Activated naive CD4-positive, alpha-beta T cell (primary cell): ENCODE measurements at places on chromosomes 12 and 14.

DNA sequence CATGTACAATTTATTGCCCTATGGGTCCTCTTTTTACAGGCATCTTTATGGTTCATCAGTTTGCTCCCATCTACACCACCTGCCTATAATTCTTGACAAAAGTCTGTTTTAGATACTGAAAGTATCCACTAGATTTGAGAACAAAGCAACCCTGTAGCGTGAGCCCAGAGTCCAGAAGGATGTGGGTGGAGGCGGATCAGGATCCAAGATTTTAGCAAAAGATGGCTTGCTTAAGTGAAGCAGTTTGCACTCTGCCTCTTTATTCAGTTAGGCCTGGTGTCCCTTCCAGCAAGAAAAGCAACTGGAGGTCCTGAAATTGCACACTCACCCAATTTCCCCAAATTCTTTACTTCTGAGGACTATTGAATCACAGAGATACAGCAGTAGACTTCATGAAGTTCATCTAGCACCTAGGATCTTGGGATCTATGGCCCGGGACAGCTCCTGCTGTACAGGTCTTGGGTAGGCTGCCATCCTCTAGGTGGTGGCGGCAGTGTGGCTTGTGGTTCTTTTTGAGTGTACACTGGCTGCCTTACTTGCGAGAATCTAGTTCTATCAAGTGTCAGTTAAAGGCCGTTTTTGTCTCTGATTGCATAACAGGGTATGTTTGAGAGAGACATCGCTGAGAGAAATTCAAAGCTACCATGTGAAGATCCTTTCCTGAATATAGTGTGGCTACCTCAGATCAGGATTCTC lies 873.2 kb downstream of the NRXN3 start:
- no peak for DNase-seq

DNA sequence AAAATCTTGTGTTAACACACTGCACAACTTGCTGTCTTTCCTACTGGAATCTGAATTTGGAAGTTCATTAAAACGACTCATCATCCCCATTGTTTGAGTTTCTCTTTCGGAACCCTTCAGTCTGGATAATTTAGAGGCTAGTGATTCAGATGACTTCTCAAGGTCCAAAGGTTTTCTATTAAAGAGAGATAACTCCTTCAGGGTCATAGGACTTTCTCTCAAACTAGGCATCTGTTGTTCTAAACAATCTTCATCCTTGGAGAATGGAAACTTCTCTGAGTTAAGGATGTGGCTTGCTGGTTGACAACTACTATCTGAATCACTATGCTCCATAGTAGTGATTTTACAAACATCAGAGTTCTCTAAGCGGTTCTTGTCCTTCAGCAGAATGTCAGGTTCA lies 4.4 kb downstream of the MLH3 start:
- DNase-seq, result no peak

GRCh38 chr12:12398026-12398859 lies 41.4 kb downstream of the BORCS5 start:
- no peak for DNase-seq

GRCh38 chr14:64732536-64733120 lies 28.4 kb downstream of the PLEKHG3 start:
- no peak for DNase-seq

DNA sequence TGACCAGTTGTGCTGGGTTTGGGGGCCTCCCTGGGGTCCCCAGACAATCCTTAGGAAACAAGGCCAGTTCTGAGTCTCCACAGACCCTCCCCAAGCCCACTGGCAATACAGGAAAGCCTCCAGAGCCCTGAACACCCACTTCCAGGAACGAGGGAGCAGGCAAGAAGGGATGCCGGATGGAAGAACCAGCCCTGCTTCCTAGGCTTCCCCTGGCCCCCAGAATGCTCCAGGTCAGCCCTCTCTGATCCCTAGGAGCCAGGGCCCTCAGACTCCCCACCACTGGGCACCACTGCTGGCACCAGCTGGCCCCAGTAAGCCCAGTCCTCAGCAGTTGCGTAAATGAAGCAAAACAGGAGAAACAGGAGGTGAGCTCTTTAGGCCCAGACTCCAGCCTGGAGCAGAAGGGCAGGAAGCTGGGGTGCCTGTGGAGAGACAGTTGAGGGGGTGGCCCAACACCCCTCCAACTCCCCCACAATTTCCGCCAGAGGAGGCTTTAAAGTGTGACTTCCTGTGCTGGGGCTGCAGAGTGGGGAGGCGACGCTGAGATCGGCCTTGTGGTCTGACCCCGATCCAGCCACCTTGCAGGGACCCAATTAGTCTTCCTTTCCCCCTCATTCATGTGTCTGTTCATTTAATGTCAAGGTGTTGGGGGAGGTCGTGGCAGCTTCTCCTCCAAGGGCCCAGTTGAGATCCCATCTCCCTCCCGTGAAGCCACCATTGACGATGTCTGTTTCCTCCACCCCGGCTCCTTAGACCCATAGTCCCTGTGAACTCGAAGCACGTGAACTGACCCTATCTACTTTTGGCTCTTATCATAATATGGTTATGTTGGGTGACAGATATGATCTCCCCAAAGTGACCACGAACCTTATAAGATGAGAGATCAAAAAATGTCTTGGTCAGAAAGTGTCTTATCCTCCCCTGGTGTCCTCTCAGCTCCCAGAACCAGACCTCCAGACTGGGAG lies 4.7 kb downstream of the TNFRSF1A start:
- DNase-seq, result no peak

DNA sequence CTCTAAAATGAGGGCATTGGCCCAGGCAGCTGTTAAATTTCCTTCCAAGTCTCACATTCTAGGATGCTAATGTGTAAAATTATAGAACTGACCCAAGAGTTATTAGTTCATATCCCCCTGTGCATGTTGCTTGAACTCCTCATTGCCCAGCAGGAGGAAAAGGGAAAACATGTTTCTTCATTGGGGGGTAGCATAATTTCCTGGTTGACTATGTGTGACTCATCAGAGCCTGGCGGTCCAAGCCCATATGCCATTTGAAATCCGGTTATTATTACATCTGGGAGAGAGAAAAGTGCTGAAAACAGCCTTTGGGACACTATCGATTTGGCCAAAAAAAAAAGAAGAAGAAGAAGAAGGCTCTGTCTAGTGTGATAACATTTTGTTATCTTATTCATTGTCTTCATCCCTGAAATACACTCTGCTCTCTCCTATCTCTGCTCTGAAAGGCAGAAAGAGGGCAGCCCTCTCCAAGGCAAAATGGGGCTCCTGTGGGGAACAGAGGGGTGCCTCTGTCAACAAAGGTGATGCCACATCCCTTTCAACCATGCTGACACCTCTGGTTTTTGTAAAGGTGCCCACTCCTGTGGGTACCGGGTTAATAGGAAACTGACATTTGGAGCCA lies 114.2 kb downstream of the DAD1 start:
- no peak for DNase-seq

DNA sequence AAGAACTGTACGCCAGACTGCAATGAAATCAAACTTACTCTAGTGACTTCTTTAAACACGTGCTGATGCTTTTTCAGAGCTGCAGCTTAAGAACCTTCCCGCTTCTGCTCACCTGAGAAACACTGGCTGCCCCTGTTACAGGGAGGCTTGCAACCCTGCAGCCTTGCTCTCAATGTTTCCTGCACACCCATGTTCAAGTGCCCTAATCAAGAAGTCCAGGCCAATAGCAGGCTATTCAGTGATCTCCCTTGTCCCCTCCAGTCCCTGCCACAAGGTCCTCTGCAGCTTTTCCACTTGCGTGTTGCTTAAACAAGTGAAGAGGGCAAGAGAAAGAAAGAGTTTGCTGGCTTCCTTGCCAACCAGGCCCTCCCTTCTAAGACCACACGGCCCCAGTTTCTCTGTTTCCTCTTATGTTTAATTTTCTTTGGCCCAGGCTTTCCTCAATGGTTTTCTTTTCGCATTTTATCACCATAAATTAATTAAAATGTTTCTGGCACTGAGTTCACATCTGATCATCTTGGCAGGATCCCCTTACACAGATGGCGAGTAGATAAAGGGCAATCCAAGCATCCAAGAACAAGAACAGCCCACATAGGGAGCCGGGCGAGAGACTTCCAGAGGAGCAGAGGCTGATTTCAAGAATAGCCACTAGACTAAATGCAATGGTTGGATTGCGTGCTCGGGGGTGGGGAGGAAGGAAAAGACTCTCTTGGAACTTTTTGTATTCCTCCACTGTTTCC lies 82.3 kb upstream of the CDKN3 start:
- DNase-seq, result no peak

DNA sequence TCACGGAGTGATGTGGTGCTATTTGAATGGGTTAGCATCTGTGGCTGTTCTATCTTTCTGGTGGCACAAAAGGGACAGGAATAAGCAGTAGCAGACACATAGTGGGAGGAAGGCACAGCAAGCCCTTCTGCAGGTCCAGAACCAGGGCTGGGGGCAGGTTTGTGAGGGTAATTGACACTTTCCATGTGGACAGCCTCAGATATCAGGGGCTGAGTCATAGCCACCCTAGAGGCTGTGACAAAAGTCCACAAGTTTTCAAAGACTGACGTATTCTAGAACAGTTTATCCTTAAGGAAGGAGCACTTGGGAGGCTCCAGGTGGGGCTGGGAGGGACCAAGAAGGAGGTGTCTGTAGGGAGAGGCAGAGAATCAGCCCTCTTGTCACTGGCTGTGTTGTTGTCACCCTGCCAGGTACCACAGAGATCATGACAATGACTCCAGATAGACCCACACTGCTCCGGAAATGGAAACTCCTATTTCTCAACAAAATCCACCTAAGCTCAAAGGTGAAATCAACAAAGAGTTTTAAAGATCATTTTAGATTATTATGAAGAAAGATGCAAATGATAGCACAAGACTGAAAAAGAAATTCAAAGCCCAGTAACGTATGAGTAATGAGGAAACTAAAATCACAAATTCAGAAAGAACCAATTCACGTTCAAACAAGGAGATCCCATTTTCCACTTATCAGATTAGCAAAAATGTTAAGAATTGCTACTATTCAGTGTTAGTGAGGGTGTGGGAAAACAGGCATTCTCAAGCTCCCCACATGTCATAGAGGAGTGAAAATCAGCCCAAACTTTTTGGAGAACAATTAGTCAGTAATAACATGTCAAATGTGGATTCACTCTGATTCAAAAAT lies 48.3 kb downstream of the NFKBIA start:
- DNase-seq, result no peak

DNA sequence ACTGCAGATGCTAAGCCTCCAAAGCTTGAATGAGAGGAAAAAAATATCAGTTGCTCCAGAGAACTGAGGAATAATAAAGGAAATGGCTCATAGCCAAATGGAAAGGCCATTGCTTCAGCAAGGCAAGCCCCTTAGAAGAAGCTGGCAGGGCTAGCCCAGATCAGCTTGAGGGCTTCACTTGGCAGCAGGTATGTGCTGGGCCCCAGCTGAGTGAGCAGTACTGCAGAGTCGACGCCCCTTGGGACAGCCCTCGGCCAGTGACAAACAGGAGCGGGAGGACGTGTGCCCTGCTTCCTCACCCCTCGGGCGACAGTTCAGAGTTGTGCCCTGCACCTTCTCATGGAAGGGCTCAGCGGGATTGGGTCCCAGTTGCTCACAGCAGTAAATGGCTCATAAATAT lies 1031.2 kb upstream of the TMEM132C start:
- DNase-seq, result no peak

DNA sequence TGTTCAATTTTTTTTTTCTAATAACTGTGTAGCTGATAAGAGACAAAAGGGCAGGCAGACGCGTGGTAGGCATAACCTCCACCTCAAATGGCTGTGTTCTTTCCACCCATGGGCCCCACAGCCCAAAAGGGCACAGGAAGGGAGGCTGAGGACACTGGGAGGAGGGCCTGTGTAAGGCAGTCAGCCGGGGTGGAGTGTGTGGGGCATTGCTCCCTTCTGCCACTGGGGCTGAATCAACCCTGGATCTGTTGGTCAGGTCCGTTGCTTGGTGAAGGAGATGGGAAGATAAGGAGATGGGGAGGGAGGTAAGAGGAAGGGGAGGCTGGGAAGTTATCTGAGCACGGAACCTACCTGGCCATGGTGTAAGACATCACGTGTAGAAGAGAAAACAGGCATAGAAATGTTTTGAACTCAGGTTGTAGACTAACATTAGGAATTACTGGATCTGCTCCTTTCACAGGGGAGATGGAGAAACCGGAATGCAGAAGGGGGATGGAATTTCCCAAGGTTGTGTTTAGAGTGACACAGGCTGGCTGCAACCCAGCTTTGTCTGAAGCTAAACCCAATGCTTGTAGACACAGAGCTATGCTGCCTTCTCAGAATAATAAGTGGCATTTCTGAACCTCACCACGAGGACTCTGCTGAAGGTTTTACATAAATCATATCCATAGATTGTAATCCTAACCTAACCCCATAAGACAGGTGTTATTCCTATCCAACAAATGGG lies 138.5 kb upstream of the NOS1 start:
- DNase-seq, result no peak

DNA sequence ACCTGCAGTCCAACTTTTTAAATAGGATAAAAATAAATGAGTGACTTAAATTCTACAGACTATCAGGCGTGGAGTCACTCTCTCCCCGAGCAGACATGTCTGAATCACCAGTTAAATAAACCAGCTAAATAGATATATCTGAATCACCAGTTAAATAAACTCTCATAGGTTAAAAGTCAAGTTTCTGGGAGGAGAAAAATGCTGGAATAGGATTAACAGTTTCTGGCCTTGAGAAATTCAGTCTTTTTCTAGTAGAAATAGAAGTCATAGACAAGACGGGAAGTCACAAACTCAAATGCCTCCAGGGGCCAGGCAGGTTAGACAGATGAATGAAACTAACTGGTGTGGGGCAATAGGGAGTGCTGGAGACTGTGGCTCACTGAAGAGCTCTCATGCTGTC lies 258.6 kb upstream of the TMEM132C start:
- DNase-seq, result no peak

DNA sequence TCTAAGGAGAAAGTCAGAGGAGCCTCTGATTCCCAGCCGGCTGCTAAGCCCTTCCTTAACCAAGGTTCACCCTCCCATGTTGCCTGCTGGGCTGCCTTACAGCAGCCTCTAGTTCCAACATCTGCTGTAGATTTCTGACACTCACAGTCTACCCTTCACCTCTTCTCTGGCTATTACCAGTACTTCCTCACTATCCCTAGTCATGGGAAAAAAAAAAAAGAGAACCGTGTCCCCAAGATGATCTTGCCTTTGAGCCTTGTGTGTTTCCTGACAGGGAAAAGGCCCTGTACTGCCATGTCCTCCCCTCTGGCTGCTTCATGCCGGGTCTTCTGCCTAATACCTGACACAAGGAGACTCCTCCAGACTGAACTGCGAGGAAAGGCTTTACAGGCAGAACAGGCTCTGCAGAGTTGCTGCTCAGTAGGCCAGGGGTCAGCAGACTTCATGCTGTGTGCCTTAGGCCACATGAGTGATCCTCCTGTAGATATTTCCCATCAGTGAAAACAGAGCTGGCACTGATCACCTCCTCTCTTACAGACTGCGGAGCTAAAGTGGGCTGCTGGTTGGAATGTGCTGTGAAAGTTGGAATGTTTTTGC lies 46.8 kb downstream of the PRKCH start:
- no peak for DNase-seq

GRCh38 chr12:24285448-24285847 lies 336.0 kb upstream of the SOX5 start:
- no peak for DNase-seq

GRCh38 chr14:64422756-64423155 lies 34.6 kb downstream of the MTHFD1 start:
- DNase-seq, result no peak
